ENCODE measurements at places on chromosomes 11 and 22. TPM values are rescaled to one million over a fixed set of nuclear protein-coding genes. Genes with fewer than 3 reads are reported as not detected.

MMP12 gene
- total RNA-seq: not detected

CD3G gene
- 0.59 TPM for total RNA-seq

DNA sequence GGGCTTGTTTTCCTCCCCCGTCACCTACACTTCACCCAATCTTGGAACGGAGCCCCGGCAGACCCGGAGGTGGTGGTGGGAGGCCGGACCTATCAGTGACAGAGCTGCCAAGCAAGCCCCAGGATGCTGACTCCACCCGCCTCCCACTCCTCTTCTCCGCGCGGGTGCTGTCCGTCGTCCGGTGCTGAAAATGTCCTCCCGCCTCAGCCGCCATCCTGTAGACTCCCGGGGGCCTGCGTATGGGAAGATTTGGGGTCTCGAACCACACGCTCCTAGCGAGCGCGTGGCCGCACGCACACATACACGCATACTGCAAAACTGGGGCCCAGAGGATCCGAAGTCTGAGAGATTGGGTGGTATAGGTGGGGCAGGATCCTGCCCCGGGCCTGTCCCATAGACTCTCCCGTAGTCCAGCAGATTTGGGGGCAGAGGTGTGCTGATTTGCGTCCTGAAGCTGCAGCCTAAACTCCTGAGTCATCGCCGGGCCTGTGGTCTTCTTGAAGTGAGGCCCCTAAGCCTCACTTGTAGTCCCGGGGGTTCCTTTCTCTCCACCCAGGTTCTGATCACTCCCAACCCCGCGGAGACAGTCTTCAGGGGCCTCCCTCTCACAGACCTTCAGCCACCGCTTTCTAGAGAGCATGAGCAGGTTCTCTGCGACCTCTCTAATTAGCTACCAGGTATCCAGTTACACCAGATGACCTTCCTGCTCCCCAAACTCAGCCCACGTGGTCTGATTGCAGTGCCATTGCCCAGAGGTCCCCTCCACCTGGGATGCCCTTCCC lies 796 bp upstream of the YIF1A start:
- DNase-seq: no peak

GRCh38 chr11:96082002-96082899 lies 158.3 kb upstream of the MTMR2 start:
- no peak for DNase-seq

GRCh38 chr22:46195487-46196165 lies 45.3 kb downstream of the PPARA start:
- peak; percentile 73 for DNase-seq

CCDC15 gene
- total RNA-seq: 2.1 TPM

DNA sequence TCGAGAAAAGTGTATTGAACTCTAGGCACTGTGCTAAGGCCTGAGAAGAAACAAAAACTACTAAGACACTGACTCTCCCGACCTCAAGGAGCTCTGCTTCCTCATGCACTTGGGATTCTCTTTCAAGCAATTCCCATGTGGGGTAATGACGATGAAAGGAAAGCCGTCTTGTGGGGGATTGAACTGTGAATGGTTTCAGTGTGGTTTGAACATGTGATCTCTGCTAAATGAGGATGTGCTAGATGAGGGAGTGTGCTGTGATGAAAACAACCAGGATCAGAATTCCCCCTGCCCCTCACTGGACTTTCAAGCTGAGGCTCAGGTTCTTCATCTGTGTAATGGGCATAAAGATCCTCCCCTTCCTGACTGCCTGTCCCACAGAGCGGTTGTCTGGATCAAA lies 74.9 kb downstream of the DEPDC5 start:
- DNase-seq: no peak

DNA sequence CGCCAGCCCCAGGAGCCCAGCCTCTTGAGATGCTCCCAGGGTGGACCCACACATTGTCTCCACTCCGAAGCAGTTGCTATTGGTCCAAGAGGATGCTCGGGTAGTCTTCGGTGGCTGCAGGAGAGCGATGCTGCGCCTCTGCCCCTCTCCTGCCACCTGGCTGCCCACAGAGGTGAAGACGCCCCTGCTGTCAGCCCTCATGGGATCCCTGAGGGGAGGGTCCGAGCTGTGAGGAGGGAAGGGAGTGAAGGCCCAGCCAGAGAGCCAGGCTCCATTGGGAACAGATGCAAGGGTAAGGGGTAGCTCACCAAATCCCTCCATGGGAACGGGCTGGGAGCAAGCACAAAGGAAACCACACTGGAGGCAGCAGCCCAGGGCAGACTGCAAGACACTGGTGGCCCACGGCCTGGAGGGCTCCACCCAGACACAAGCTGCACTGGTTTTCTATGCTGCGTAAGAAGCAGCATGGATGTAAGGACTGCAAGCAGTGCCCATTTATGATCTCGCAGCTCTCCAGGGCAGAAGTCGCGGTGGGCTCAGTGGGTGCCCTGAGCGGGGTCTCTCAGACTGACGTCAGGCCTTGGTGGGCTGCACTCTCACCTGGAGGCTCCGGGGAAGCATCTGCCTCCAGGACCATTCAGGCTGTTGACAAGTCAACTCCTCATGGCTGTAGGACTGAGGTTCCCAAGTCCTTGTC lies 15.7 kb downstream of the TSPAN32 start:
- DNase-seq: no peak

ANO9 gene
- 75.9 TPM for total RNA-seq

GRCh38 chr11:11856638-11857037 lies 14.9 kb downstream of the USP47 start:
- DNase-seq: no peak

DNA sequence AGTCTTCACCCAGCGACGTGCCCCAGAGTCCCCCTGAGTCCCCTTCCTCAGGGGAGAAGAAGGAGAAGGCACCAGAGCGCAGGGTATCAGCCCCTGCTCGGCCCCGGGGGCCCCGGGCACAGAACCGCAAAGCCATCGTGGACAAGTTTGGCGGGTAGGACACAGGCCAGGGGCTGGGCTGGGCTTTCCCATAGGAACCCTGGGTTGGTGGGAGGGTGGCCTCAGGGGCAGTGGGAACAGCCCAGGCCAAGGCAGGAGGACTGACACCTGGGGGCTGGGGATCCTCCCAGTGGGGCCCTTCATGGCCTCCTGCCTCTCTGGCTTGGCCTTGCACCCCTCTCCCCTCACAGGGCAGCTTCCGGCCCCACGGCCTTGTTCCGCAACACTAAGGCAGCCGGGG lies 8.5 kb downstream of the SMTNL1 start:
- no peak for DNase-seq

GRCh38 chr11:94494126-94494680 lies 419 bp downstream of the ANKRD49 start:
- no peak for DNase-seq

Measured in lower leg skin (tissue), 4 donors.